H9 (cell line): ENCODE measurements at places on chromosomes 2 and 18.

- peak; percentile 21 for DNase-seq
- H3K4me3 ChIP-seq = no peak overlapping the region
- H3K27me3 ChIP-seq = no peaks in the 10 kb centered on the region
- H3K36me3 ChIP-seq = no peaks in the 10 kb centered on the region
- H3K27ac ChIP-seq = no peak overlapping the region
- H3K4me1 ChIP-seq = peaks cover 4% of the 10 kb centered on the region; the same call in 1 of the 2 replicates
These were observed 250.5 kb upstream of the MYT1L start for GRCh38 chr2:2581331-2582159.

GRCh38 chr2:46825231-46825938 lies 90.2 kb downstream of the MCFD2 start:
- no peak overlapping the region for H3K4me3 ChIP-seq
- H3K4me1 ChIP-seq = no peaks in the 10 kb centered on the region
- H3K27ac ChIP-seq = no peak overlapping the region
- no peaks in the 10 kb centered on the region for H3K36me3 ChIP-seq

DNA sequence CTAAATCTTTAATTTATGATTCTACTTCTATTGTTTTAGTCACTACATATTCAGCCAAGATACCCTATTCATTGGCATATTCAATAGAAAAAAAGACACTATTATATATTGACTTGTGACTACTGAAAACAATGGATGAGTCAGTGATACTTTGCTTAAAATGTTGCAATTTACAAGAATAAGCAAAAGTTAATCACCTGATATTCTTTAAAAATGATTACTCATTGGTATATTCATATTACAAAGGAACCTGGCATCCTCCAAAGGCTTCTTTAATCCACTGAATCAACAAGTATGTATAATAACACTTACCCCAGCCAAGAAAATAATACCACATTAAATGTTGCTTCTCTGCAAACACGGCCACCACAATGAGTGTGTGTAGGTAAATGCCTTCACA lies 87.8 kb downstream of the CALCRL start:
- no peaks in the 10 kb centered on the region for H3K27me3 ChIP-seq
- no peaks in the 10 kb centered on the region for H3K36me3 ChIP-seq
- no peak for DNase-seq
- no peaks in the 10 kb centered on the region; the same call in 1 of the 2 replicates for H3K4me1 ChIP-seq
- no peak overlapping the region for H3K4me3 ChIP-seq
- no peak overlapping the region for H3K27ac ChIP-seq

- no peak overlapping the region for H3K4me3 ChIP-seq
- no peaks in the 10 kb centered on the region for H3K4me1 ChIP-seq
- H3K27ac ChIP-seq = no peak overlapping the region
- H3K36me3 ChIP-seq = no peaks in the 10 kb centered on the region
- DNase-seq = no peak
These were observed 161.7 kb downstream of the INSIG2 start for GRCh38 chr2:118250001-118250400.

- no peak overlapping the region for H3K4me3 ChIP-seq
- H3K36me3 ChIP-seq = no peaks in the 10 kb centered on the region
- H3K27ac ChIP-seq = no peak overlapping the region
- H3K27me3 ChIP-seq = no peaks in the 10 kb centered on the region
These were observed 166.9 kb upstream of the KLF7 start for GRCh38 chr2:207332480-207333212.

DNA sequence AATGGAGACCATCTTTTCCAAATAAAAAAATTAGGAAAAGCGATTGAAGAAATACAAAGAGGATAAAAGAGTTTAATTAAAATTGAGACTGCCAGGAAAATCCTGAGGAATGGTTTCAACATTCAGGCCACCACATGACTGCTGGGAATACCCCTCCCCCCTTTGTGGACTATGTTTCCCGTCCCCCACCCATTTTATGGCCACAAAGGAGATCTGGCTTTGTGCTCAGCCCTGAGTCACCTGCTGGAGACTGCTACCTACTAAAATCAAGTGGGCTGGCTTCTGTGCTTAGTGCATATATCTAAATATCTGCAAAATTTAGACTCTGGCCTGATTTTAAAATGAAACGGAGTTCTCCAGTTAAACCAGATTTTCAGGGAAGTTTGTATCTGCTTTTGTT lies 10.1 kb downstream of the RND3 start:
- no peak overlapping the region for H3K4me3 ChIP-seq
- H3K27me3 ChIP-seq = no peaks in the 10 kb centered on the region
- no peak overlapping the region for H3K27ac ChIP-seq
- peaks cover 25% of the 10 kb centered on the region for H3K36me3 ChIP-seq
- H3K4me1 ChIP-seq = peaks cover 5% of the 10 kb centered on the region

GRCh38 chr2:235553696-235554100 lies 59.9 kb downstream of the AGAP1 start:
- H3K36me3 ChIP-seq = no peaks in the 10 kb centered on the region; the same call in 2 of the 3 replicates
- H3K27ac ChIP-seq = no peak overlapping the region
- no peaks in the 10 kb centered on the region; the same call in 1 of the 2 replicates for H3K4me1 ChIP-seq
- H3K27me3 ChIP-seq = no peaks in the 10 kb centered on the region
- DNase-seq = no peak

DNA sequence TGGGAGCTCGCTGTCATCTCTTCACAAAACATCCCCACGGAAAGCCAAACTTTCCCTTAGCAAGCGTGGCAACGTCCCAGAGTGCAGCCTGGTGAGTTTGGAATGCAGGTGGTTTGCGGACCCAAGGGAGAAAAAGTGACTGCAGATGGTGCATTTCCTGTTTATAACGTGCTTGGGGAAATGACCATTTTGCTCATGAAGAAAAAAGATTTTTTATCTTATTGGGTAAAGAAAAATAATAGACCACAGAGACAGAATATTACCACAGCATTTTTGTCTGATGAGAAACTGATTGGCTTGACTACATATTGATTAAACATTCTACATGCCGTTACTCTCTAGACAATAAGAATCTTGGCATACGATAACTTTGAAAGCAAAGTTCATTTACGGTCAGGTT lies 136.5 kb downstream of the COPS8 start:
- H3K36me3 ChIP-seq = no peaks in the 10 kb centered on the region
- no peak for DNase-seq
- H3K27me3 ChIP-seq = no peaks in the 10 kb centered on the region
- H3K4me3 ChIP-seq = no peak overlapping the region
- H3K27ac ChIP-seq = no peak overlapping the region
- H3K4me1 ChIP-seq = peaks cover 8% of the 10 kb centered on the region

- no peaks in the 10 kb centered on the region for H3K27me3 ChIP-seq
- H3K27ac ChIP-seq = no peak overlapping the region
- H3K4me1 ChIP-seq = peaks cover 4% of the 10 kb centered on the region; the same call in 1 of the 2 replicates
- no peak overlapping the region for H3K4me3 ChIP-seq
- no peaks in the 10 kb centered on the region for H3K36me3 ChIP-seq
These were observed 15.8 kb upstream of the COL6A3 start for GRCh38 chr2:237429753-237430152.

- H3K4me3 ChIP-seq = no peak overlapping the region
- no peak overlapping the region for H3K27ac ChIP-seq
- DNase-seq = no peak
- H3K36me3 ChIP-seq = no peaks in the 10 kb centered on the region
These were observed 23.6 kb downstream of the QPCT start for GRCh38 chr2:37367984-37368383.

GRCh38 chr2:174985614-174986013 lies 19.6 kb downstream of the CHN1 start:
- H3K36me3 ChIP-seq = peaks cover 10% of the 10 kb centered on the region
- no peak overlapping the region for H3K4me3 ChIP-seq
- H3K27me3 ChIP-seq = no peaks in the 10 kb centered on the region
- no peak for DNase-seq
- no peak overlapping the region for H3K27ac ChIP-seq

DNA sequence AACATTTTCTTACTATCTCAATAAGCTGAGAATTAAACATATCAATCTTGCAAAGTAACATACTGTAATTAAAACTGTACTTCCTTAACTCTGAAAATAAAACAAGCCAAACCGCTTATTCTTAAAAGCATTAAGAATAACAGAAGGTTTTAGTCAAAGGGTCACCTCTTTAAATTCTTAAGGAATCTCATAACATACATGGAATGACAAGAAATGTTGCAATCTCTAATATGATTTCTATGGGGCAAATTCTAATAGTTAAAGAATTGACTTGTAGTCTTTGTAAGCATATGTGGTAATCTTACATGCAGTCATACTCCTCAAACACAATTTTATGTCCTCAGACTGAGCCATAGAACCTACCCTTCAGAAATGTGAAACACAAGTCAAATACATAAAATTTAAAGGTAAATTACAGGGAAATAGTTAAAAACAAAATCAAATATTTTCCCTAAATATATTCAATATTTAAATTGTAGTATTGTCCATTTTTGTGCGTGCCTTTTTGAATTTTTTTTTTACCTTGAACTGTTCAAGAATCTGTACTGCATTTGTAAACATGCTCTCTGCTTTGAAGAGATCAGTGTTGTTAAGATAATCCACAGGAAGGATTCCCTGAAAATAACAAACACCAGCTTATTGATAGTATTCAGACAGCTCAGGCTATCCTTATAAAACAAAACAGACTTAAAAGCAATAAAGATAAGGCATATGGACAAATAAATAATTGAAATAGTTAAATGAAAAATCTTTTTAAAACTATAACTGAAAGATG lies 48.2 kb downstream of the PIGN start:
- H3K27ac ChIP-seq = no peak overlapping the region

- no peaks in the 10 kb centered on the region for H3K4me1 ChIP-seq
- H3K27ac ChIP-seq = no peak overlapping the region
- H3K4me3 ChIP-seq = no peak overlapping the region
- H3K36me3 ChIP-seq = no peaks in the 10 kb centered on the region; the same call in 2 of the 3 replicates
These were observed 49.1 kb downstream of the PTGR3 start for GRCh38 chr18:75159646-75160356.

- no peak overlapping the region for H3K4me3 ChIP-seq
- no peaks in the 10 kb centered on the region for H3K36me3 ChIP-seq
- no peak overlapping the region for H3K27ac ChIP-seq
- no peaks in the 10 kb centered on the region; the same call in 1 of the 2 replicates for H3K4me1 ChIP-seq
- H3K27me3 ChIP-seq = no peaks in the 10 kb centered on the region
These were observed 96.1 kb upstream of the ODC1 start for GRCh38 chr2:10544252-10544651.

GRCh38 chr2:24209389-24210105 lies 34.7 kb downstream of the FAM228A start:
- no peak overlapping the region for H3K27ac ChIP-seq
- no peaks in the 10 kb centered on the region; the same call in 2 of the 3 replicates for H3K36me3 ChIP-seq
- no peaks in the 10 kb centered on the region for H3K27me3 ChIP-seq
- no peaks in the 10 kb centered on the region for H3K4me1 ChIP-seq
- H3K4me3 ChIP-seq = no peak overlapping the region

DNA sequence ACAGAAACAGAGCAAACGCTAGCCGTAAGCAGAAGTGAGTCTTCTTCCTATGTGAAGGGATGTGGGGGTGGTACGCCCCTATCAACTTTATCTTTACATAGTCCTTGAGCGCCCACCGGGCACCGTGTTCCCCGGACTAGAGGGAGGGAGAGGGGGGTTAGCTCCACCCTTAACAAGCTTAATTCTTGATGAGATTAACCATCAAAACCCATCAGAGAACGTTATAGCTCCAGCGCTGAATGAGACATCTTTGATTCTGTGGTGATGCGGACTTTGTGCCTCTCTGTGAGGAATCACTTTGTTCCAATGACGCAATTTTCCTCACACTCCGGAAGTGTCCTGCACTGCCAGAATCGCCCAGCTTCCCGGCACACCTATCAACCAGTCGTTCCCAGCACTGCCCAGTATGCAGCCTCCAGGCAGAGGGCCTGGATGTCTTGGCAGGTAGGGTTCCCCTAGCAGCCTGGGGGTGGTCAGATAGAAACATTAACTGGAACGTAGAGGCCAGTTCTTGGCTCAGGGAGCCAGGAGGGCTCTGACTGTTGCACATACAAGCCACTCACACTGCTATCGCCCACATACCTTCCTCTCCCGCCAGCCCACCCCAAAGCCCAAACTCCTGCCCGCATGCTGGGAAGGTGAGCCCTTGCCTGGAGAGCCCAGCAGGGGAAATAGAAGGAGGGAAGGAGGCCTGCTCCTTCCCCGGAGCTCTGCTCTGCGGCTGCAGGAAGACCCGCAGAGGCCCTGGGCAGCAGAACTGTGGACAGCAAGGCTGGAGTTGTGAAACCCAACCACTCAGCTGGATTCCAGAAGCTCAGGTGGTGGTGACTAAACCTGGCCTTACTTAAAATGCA lies 1.9 kb upstream of the ODC1 start:
- peak overlapping the region; percentile 59 for H3K4me3 ChIP-seq
- H3K4me1 ChIP-seq = no peaks in the 10 kb centered on the region; the same call in 1 of the 2 replicates
- DNase-seq = no peak

DNA sequence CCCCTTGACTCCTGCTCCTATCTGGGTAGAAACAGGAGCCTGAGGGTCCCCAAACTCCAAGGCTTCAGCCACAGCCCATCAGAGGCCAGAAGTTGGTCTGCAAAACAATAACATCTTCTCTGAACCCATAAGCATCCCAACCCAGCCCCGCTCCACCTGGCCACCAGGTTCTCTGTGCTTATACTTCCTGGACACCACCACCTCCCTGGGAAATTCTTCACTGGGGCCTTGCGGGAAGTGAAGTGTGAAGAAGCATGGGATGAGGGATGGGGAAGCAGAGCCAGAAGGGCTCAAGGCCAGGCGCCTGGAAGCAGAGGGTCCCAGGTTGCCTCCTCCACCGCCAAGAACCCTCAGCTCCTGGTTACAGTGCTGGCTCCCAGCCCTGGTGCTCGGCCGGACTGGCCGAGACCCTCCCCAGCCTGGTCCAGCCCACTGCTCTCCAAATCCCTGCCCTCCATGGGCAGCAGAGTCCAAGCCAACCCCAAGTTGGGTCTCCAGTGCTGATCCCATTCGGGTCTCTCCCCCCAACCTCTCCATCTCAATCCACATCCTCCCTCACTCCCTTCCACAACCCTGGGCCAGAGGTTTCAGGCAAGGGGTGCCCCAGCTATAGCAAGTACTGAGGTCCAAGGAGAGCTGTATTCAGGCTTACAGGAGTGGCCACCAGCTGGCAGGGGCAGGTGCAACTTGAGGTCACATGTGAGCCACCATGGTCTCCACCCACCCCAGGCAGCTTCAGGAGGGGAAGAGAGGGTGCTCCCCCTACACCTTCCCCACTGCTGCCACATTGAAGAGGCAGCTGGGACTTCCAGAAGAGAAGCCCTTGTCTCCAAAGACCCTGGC lies 60.7 kb downstream of the TNS1 start:
- H3K27me3 ChIP-seq = no peaks in the 10 kb centered on the region
- no peaks in the 10 kb centered on the region for H3K36me3 ChIP-seq
- no peak overlapping the region for H3K4me3 ChIP-seq
- H3K4me1 ChIP-seq = peaks cover 5% of the 10 kb centered on the region; the same call in 1 of the 2 replicates

DNA sequence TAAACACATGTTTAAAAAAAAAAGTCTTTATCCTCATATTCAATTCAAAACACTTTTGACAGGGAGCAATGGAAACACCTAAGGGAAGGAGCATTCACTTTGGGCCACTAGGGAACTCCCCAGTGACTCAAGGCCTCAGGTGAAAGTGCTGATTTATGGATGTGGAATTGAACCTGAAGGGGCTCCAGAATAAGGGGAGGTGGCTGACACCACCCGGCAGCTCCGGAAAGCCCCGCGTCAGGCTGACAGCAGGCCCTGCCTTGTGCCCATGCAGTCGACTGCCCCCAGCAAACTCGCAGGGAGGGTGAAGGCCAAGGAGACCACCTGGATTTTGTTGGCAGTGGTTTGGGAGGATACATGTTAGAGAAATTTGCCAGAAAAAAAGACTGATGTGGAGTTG lies 275.3 kb upstream of the NCKAP5 start:
- no peak overlapping the region for H3K4me3 ChIP-seq
- no peaks in the 10 kb centered on the region for H3K27me3 ChIP-seq
- H3K27ac ChIP-seq = no peak overlapping the region
- no peaks in the 10 kb centered on the region for H3K36me3 ChIP-seq
